M059J (cell line): ENCODE measurements at places on chromosomes 12 and 14. TPM values are rescaled to one million over a fixed set of nuclear protein-coding genes. Genes with fewer than 3 reads are reported as not detected.

DNA sequence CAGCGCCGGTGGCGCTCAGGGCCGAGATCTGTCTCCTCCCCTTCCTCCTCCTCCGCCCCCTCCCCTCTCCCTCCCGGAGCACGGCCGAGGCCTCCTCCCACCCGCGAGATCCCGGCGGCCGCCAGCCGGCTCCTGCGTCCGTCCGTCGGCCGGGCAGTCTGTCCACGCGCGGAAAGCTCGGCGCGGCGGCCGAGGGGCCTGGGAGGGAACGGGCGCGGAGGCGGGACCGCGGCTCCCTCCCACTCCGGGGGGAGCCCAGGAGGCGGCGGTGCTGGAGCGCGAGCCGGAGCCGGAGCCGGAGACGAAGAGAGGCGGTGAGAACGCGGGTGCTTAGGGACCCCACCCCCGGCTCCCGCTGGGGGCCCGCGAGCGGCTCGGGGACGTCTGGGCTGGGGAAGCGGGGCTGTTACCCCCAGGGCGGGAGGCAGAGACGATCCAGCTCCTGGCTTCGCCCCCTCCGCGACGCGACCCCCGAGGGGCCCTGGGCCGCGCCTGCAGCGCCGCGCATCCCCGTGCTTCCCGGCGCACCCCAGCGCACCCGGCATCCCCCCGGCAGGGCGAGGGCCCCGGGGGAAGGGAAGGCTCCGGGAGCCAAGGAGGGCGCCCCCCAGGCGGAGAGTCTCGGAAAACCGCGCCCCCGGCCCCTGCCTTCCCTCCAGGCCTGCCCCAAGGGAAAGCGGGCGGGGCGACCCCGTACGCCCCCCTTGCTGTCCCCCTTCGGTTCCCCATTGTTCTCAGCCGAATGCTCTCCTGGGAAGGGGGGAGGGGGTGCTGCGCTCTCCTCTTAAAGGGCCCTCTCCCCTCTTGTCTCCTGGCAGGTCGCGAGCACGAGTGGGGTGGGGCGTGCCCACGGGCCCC lies at the start of gene DTX1:
Gene DTX1 (plus strand): TSS at position 100 of the 858 bp plus-strand sequence. CDS start 1,463 bp downstream, outside the sequence.
- DNase-seq, result no peak

DNA sequence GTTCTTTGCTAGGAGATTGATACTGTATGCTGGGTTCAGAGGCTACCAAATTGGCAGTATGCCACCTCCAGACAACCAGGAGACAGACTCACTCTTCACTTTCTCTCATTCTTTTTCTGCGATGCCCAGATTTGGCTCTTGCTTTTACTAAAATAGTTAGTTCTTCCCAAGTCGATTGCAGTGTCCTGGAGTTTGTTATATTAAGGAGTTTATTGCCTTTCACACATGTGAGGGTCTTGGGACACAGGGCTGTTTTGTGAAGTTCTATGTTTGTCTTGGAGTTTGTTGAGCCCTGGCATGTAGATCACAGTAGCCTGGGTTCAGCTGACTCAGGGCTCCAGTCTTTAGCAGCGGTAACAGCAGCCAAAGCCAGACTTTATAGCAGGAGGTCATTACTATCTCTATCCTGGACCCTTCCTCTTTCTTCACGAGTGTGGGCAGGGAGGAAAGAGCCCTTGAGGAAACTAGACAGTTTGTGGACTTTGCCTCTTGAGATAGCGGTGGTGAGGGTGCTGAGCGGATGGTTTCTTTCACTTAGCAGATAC lies 1.6 kb downstream of the MLEC start:
- DNase-seq, result peak; percentile 50

GRCh38 chr12:132746613-132747012 lies 15.0 kb downstream of the ANKLE2 start:
- no peak for DNase-seq

Gene NAV3
- 14.3 and 28.3 TPM in 2 replicates for total RNA-seq

GRCh38 chr12:1504304-1504894 lies 90.0 kb downstream of the FBXL14 start:
- no peak for DNase-seq
